ENCODE measurements at places on chromosomes 13 and 19. TPM values are rescaled to one million over a fixed set of nuclear protein-coding genes. Genes with fewer than 3 reads are reported as not detected.

GRCh38 chr13:84574851-84575250 is 692.6 kb upstream of the SLITRK1 start:
- no peak overlapping the region for H3K27ac ChIP-seq
- no peaks in the 10 kb centered on the region for H3K4me1 ChIP-seq
- no peak overlapping the region for H3K4me3 ChIP-seq
- DNase-seq: no peak
- H3K36me3 ChIP-seq: no peaks in the 10 kb centered on the region

- H3K4me3 ChIP-seq: no peak overlapping the region
Measured at GRCh38 chr19:28884786-28885476, 328.0 kb downstream of the UQCRFS1 start.

- H3K27me3 ChIP-seq: no peaks in the 10 kb centered on the region
- H3K36me3 ChIP-seq: no peaks in the 10 kb centered on the region
- peak overlapping the region; percentile 64 for H3K4me3 ChIP-seq
- H3K4me1 ChIP-seq: no peaks in the 10 kb centered on the region
- peak overlapping the region; percentile 75 for H3K27ac ChIP-seq
- no peak for DNase-seq
Measured at GRCh38 chr19:39996218-39996810, 546 bp upstream of the ZNF546 start.

- H3K27ac ChIP-seq: peak within 1 kb of the TSS; percentile 76
- peak within 1 kb of the TSS; percentile 81 for H3K4me3 ChIP-seq
- H3K4me1 ChIP-seq: peaks cover 34% of the 10 kb centered on the region
- H3K27me3 ChIP-seq: no peaks in the 10 kb centered on the region
- H3K36me3 ChIP-seq: no peaks in the 10 kb centered on the region
Measured at GRCh38 chr19:55643003-55643886, at the start of gene ZNF581. TSS of gene ZNF581 (plus strand) at chr19:55643649. CDS start at chr19:55644572, 923 bp downstream.

- H3K27me3 ChIP-seq: no peaks in the 10 kb centered on the region
- no peaks in the 10 kb centered on the region for H3K4me1 ChIP-seq
- H3K4me3 ChIP-seq: no peak overlapping the region
- DNase-seq: no peak
- H3K27ac ChIP-seq: no peak overlapping the region
- H3K36me3 ChIP-seq: no peaks in the 10 kb centered on the region
Measured at GRCh38 chr13:33134213-33134612, 118.0 kb downstream of the KL start.

- no peaks in the 10 kb centered on the region for H3K36me3 ChIP-seq
- H3K27me3 ChIP-seq: no peaks in the 10 kb centered on the region
- H3K4me1 ChIP-seq: no peaks in the 10 kb centered on the region
Measured at GRCh38 chr13:94878602-94879165, 166.3 kb upstream of the SOX21 start.

DNA sequence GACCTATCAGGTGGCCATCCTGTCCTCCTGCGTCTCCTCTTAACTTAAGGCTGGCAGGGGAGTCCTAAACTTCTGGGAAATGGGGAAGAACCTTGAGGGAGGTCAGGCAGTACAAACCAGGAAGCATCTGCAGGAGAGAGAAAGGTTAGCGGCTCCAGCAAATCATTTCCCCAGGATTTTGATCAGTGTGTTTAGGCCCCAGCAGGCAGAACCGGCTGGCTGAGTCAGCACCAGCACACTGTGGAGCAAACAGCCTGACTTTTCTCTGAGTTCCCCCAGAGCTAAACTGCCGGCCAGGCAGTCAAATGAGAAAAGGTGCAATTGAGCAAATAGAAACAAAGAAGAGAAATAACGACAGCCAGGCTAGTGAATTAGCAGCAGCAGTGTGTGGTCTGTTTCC is 46.7 kb upstream of the MEDAG start:
- H3K4me3 ChIP-seq: no peak overlapping the region
- H3K36me3 ChIP-seq: no peaks in the 10 kb centered on the region
- no peak overlapping the region for H3K27ac ChIP-seq
- DNase-seq: no peak
- H3K27me3 ChIP-seq: no peaks in the 10 kb centered on the region

DNA sequence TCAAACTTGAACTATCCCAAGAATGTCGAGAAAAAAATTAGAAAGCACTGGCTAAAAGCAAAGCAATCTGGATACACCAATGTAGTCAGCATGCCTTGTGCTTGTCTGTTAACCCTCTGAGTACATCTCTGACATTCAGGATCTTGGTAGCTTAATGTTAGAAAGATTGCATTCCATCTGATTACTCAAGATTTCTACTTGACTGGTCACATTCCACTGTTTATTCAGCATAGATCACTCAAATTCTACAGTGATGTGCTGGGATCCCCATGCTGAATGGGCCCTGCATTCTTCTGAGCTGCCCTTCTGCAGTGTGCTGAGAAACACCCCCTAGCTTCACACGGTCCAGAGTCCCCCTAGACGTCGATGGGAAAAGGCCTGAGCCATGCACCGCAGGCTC is 295.4 kb upstream of the MAB21L1 start:
- H3K4me1 ChIP-seq: no peaks in the 10 kb centered on the region
- no peak overlapping the region for H3K4me3 ChIP-seq
- no peak for DNase-seq

DNA sequence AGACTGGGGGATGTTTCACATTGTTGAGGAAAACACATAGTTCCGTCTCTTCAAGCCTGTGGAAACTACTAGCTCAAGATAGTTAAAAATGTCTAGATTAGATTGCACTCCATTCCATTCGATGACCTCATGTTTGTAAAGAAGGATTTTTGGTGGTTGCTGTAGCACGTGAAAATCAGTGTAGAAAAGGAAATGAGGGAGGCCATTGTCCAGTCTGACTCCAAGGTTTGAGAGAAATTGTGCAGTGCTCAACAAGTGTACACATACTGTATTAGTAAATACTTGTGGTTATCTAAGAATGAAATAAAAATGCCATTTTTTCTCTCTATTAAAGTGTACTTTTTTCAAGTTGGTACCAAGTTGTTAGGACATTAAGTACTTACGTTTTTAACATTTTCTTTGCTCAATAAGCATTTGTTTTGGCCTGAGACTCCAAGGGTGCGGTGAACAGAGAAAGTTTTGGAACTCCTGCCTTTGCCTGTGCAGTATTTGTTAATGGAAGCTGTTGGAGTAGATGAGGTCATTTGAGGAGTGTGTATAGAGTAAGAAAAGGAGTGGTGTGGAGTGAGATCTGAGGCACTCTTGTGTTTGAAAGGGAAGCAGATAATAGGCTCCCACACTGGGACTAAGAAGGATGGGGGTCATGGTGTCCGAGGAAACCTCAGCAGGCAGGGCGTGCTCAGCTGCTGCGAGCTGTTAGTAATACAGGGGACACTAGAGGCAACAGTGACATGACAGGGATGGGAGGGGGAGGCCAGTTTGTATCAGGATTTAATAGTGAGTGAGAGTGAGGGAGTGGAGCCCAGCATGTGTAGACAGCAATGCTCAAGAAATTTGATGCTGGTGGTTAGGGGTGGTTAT is 4.4 kb downstream of the WASF3 start:
- H3K36me3 ChIP-seq: no peaks in the 10 kb centered on the region
- H3K4me3 ChIP-seq: no peak overlapping the region
- no peak for DNase-seq
- peaks cover 5% of the 10 kb centered on the region for H3K4me1 ChIP-seq
- H3K27me3 ChIP-seq: peaks cover 14% of the 10 kb centered on the region
- H3K27ac ChIP-seq: no peak overlapping the region

GRCh38 chr19:1774989-1775772 is 21.9 kb downstream of the ONECUT3 start:
- H3K27me3 ChIP-seq: peaks cover 52% of the 10 kb centered on the region
- DNase-seq: no peak
- H3K27ac ChIP-seq: no peak overlapping the region
- no peak overlapping the region for H3K4me3 ChIP-seq
- no peaks in the 10 kb centered on the region for H3K4me1 ChIP-seq
- H3K36me3 ChIP-seq: no peaks in the 10 kb centered on the region

- H3K4me1 ChIP-seq: no peaks in the 10 kb centered on the region
- H3K27me3 ChIP-seq: no peaks in the 10 kb centered on the region
- no peaks in the 10 kb centered on the region for H3K36me3 ChIP-seq
- H3K27ac ChIP-seq: no peak overlapping the region
- H3K4me3 ChIP-seq: no peak overlapping the region
Measured at GRCh38 chr13:33797622-33798021, 20.3 kb upstream of the RFC3 start.

The RUBCNL gene
- total RNA-seq: 29.1 TPM

The KCTD4 gene
- 0.58 TPM for total RNA-seq

The PEG3 gene
- total RNA-seq: 2.8 TPM

The ZNF208 gene
- total RNA-seq: 0.62 TPM

Measured in colonic mucosa (tissue), 4 donors.